ENCODE measurements at places on chromosomes 12 and 14.

DNA sequence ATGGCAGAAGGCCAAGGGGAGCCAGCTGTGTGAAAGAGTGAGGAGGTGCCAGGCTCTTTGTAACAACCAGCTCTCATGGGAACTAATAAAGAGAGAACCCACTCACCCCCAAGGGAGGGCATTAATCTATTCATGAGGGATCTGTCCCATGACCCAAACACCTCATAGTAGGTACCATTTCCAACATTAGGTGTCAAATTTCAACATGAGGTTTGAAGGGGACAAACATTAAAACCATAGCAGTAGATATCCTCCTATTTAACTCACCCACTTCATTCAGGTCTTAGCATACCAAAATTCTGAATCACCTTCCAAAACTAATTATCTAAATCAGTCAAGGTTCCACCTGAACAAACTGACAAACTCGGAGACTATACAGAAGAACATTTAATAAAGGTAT lies 75.3 kb downstream of the PPFIA2 start:
- no peak for DNase-seq

- DNase-seq = no peak
Measured at GRCh38 chr14:101463566-101464171, 97.6 kb upstream of the DIO3 start.

DNA sequence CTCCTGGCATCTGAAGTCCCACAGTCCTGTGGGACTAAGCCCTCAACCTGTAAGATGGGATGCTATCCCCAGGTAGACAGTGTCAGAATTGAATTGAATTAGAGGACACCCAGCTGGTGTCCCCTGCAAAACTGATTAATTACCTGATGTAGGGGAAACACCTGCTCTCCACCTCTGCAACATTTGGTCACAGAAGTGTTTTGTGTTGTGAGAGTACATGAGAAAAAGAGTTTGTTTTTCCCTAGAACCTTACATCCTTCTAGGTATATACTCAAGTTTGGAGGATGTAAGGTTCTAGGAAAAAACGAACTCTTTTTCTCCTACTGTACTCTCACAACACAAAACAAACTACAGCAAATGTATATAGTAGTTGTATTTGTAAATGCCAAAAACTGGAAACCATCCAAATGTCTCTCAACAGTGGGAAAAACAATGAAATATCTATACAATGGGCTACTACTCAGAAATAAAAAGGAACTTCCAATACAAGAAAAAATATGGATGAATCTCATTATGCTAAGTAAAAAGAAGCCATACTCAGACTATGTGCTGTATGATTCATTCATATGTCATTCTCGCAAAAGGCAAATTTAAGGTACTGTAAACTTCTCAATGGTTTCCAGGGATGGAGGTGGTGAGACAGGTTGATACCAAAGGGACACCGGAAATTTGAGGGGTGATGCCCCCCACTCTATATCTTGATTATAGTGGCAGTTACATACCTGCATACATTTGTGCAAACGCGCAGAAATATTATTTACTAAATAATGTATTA lies 160.7 kb downstream of the MED13L start:
- peak; percentile 26 for DNase-seq

DNA sequence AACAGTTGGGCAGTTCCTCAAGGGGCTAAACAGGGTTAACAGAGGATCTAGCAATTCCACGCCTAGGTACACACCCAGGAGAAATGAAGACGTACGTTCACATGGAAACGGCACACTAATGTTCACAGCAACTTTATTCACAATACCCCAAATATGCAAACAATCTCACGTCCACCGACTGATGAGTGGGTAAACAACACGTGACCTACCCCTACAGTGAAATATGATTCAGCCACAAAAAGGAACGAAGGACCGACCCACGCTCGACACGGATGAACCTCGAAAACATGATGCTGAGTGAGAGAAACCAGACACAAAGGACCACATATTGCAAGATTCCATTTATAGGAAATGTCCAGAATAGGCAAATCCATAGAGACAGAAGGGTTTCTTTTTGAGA lies 112.7 kb downstream of the NCOR2 start:
- peak; percentile 72 for DNase-seq

- peak; percentile 96 for DNase-seq
Measured at GRCh38 chr12:45268672-45269411, 52.9 kb downstream of the ANO6 start.

GRCh38 chr12:64229796-64230195 lies 7.7 kb upstream of the KICS2 start:
- DNase-seq = no peak

DNA sequence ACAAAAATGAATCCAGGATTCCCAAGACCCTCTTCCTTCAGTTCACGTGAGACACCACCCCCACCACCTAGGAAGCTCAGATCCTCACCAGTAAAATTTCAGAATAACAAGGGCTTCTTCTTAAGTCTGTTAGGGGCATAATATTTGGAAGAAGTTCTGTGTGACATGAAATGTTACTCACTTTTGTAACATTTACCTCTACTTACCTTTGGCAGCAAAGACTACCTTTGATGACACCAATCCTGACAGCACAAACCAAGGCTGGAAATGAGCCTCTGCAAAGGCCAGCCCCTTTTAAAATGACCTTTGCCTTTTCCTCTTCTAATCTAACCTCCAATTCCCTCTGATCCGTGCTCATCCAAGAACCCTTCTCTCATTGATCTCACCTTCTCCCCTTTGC lies 19.4 kb upstream of the KRT77 start:
- no peak for DNase-seq

DNA sequence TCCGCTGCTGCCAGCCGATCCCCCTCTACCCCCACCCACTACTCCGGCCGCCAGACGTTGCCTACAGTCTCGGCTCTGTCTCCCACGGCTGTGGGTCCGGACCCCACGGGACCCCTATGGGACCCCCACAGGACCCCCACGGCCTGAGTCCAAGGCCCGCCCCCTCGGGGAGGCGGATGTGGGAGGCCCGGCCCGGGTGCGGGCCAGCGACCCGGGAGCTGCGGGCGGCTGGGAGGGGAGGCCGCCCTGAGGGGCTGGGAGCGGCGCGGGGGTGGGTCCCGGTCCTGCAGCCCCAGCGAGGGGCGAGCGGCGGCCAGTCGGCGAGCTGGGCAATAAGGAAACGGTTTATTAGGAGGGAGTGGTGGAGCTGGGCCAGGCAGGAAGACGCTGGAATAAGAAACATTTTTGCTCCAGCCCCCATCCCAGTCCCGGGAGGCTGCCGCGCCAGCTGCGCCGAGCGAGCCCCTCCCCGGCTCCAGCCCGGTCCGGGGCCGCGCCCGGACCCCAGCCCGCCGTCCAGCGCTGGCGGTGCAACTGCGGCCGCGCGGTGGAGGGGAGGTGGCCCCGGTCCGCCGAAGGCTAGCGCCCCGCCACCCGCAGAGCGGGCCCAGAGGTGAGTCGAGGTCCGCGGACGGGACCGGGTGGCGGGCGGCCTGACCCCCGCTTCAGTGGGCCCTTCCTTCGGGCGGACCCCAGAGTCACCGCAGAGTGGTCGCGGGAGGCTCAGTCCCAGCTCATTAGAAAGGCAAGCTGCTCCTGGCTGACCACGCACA lies at the start of gene ACVRL1:
ACVRL1 (plus strand) TSS at position 422 of the 773 bp plus-strand sequence. CDS start 4,971 bp downstream, outside the sequence.
- DNase-seq = peak; percentile 59

GRCh38 chr12:113067987-113068935 lies 11.7 kb downstream of the DTX1 start:
- DNase-seq = no peak

DNA sequence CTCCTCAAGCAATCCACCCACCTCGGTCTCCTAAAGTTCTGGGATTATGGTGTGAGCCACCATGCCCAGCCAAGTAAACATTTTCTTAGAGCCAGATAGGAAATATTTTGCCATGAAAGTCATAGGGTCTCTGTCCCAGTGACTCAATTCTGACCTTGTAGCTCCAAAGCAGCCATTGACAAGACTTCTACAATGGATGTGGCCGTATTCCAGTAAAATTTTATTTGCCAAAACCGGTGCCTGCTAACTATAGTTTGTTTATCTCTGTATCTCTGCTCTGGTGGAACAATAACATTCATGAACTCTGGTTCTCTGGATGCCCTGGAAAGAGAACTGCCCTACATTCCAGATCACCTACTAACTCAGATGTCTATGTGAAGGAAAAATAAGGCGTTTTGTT lies 54.6 kb upstream of the USP44 start:
- DNase-seq = peak; percentile 78

GRCh38 chr14:65550779-65551643 lies 138.5 kb downstream of the FUT8 start:
- no peak for DNase-seq

GRCh38 chr14:76920331-76921087 lies 94.3 kb downstream of the LRRC74A start:
- DNase-seq = no peak

GRCh38 chr12:130124605-130125244 lies 37.5 kb upstream of the FZD10 start:
- no peak for DNase-seq

GRCh38 chr14:94460631-94461416 lies 8.2 kb upstream of the SERPINA11 start:
- no peak for DNase-seq

DNA sequence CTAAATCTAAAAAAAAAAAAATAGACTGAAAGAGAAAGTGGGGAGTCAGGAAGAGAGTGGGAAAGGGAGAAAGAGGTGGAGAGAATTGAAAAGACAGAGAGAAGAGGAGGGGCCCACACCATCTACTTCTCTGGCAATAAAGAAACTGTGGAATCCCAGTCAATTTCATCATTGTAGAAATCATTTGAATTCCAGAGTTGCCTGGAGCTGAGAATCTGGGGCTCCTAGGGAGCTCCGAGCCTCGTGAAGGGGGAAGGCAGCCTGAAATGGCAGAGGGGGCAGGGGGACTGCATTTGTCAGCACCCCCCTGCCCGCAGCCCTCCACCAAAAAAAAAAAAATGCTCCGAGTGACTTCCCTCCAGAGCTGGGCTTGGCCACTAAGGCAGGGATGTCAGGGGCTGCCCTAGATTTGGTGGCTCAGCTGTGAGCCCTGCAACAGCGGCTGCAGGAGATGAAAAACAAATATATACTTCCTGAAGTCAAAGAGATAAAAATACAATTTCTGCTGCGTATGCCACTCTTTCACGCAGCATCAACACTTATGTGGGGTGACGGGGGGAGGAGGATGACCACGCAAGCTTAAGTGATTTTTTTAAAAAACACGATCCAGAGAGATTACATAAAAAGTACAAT lies 80.5 kb downstream of the BCL11B start:
- DNase-seq = no peak

DNA sequence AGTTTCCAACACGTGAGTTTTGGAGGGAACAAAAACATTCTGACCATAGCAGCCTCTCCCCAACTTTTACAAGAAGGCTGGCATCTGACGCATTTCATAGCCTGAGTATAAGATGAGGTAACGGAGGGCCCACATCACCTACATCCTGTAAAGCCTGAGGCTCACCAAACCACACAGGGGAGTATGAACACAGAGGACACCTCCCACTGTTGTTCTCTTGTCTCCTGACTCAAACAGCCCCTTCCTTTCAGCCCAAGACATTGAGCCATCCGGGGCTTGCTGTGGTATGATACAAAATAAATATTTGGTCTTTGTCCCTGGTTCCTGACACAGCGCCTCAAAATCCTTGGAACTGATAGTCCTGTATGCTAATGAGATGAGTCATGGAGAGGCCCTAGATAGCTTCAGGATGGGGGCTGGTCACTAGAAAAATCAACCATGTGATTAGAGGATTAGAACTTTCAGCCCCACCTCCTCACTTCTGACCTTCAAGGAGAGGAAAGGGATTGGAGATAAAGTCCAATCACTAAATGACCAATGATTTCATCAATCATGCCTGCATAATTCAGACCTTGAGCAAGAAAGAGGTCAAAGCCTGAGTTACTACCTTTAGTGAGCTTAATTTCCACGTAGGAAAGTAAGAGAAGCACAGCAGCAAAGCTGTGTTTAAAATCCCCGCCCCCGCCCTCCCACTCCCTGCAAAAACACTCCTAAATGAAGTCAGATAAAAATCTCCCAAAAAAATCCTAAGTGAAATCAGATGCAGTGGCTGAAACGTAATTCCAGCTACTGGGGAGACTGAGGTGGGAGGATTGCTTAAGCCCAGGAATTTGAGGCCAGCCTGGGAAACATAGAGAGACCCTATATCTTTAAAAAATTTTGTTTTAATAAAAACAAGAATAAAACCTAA lies 236.4 kb downstream of the PCNX1 start:
- peak; percentile 91 for DNase-seq

GRCh38 chr14:51650716-51651387 lies 858 bp upstream of the FRMD6 start:
- DNase-seq = peak; percentile 56

DNA sequence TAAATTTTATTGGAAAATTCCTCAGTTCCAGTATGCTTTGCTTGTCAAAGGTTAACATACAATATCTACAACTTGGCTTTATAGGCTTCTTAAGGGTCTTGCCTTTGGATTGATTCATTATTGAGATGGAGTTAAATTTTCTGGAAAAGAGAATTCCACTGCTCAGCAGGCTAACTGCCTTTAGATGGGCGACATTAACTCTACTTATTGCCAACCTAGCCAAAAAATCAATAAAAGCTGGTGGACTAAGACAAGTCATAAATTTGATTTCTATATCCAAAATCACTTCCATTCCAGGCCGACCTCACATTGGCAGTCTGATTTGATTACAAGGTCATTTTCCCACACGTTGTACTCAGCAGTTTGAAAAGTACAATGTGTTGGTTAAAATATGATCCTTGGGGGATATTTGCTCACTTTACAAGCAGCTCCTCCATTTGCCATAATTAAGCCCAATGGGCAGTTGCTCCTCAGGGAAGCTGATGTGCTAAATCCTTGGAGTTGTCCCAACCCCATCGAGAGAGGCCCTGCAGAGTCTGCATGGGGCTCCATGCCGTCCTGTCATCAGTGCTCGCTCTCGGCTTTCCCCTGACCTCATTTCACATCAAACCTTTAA lies 36.1 kb upstream of the CRY1 start:
- no peak for DNase-seq

DNA sequence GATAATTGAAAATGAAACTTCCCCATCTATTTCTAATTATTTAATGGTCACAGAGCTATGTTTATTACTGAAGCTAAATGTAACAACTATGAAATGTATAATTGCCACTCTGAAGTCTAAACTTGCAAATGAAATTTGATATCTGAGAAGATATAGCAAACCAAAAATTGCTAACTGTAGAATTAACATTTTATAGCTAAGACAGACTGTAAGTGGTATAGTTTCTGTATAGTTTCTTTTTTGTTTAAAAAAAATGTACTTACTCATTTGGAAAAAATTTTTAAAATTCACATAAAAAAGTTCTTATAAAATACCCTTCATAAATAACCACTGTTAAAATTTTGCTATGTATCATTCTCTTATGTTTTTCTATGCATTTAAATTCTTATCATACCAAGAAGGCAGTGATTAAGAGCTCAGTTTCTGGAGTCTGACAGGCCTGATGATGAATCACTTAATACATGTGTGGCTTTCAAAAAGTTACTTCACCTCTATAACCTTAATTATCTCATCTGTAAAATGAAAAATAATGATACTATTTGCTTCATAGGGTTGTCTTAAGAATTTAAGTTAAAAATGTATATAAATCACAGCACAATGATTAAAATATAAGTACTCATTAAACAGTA lies 214.7 kb upstream of the GARIN2 start:
- peak; percentile 91 for DNase-seq

GRCh38 chr14:105890474-105891220 lies 364.3 kb downstream of the TMEM121 start:
- DNase-seq = no peak

Measured in EH (cell line).